ENCODE measurements at places on chromosomes 2 and 18.

- DNase-seq, result no peak
These were observed 27.1 kb upstream of the LBH start for GRCh38 chr2:30204281-30204680.

DNA sequence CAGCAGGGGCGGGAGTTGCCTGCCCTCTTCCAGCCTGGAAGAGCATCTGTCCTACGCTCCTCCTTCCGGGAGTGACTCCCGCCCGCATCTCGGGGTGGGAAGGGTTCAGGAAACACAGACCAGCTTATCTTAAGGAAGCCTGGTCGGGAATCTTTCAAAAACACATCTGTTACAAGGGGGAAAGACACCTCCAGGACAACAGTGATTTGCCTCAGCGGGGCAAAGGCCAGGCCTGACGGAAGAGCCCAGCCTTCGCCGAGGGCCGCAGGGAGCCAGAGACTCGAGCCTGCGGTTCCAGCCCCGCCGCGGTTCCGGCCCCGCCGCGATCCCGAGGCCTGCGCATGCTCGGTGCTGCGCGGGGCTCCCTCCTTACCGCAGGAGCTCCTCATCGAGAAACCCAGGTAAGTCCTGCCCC is 38.1 kb upstream of the TGIF1 start:
- DNase-seq, result peak; percentile 9

DNA sequence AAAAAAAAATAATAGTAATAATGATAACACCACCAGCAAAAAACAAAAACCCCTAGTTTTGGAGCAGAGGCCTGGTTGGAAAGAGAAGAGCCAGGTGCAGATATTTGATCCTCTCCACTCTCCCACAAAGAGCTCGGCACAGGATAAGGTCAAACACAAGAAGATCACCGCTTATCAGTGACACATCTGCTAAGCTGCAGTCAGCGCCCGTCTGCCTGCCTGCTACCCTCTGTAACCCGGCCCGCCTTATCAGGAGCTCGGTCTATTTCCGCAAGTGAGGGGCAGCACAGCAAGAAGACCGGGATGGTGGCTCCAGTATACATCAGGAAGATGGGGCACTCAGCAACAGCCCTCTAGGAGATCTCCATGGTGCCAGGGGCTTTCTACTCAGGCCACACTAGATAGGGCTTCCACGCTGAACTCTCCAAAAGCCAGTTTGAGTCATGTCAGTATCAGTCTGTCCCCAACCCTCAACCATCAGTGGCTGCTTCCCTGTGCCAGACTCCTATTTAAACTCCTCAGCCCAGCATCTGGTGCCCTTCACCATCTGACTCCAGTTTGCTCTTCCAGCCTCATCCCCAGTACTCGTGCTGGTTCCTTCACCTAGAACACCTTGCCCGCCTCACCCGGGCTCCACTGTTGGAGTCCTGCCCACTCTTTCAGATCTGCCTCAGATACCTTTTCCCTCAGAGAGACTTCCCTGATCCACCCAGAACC is 67.3 kb upstream of the PPP1CB start:
- DNase-seq, result no peak

DNA sequence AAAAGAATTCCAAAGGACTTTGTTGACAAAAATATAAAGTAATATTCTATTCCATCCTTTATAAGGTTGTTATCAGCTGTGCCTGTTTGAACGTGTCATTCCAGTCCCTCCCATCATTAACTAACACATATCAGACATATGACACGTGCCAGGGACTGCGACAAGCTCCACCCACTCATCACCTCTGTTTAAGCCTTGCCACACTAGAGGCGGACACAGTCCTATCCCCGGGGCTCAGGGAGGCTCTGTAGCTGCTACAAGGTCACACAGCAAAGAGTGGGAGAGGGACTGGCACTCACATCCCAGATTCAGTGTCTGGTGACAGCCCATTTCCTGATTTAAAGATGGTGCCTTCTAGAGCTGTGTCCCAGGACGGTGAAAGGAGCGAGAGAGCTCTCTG is 30.0 kb downstream of the TBC1D8 start:
- DNase-seq, result no peak
